ENCODE measurements at places on chromosomes 16 and 17. TPM values are rescaled to one million over a fixed set of nuclear protein-coding genes. Genes with fewer than 3 reads are reported as not detected.

- DNase-seq = no peak
These were observed 56.5 kb downstream of the RNF213 start for GRCh38 chr17:80316927-80317705.

The TBX6 gene
- total RNA-seq = 2.7 TPM

GRCh38 chr17:31413874-31414549, 22.5 kb downstream of the RAB11FIP4 start:
- DNase-seq = no peak

- DNase-seq = no peak
These were observed 70.9 kb downstream of the PLXDC1 start for GRCh38 chr17:39080421-39081078.

Data from mesothelial cell of epicardium (in vitro differentiated cells).